ENCODE measurements at places on chromosomes 1 and 21.

- DNase-seq = no peak
Observed at GRCh38 chr1:149849111-149849946, 50.0 kb upstream of the BOLA1 start.

GRCh38 chr1:81179242-81179641 lies 621.5 kb upstream of the ADGRL2 start:
- no peak for DNase-seq

- no peak for DNase-seq
Observed at GRCh38 chr1:204834752-204835151, 35.9 kb upstream of the NFASC start.

GRCh38 chr1:15835205-15835740 lies 12.2 kb upstream of the SPEN start:
- DNase-seq = no peak

DNA sequence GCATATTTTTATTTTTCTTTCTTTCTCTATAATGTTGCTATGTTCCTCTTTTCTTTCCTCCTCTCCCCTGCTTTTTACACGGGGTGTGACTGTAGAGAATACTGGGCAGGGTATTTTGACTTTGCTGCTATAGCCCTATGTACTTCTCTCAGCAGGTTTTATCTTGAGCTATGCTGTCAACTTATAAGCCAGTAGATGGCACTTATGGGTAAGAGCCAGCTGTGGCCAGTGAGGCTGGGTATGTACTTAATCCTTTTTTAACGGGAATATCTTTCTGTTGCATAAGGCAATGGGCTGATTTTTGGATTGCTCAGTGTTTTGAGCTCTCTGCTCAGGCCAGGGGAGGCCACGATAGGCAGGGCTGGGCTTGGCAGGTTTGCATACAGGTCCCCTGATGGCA lies 99.0 kb downstream of the KCNK2 start:
- DNase-seq = no peak

- no peak for DNase-seq
Observed at GRCh38 chr1:212161231-212161781, 123.9 kb upstream of the PPP2R5A start.

DNA sequence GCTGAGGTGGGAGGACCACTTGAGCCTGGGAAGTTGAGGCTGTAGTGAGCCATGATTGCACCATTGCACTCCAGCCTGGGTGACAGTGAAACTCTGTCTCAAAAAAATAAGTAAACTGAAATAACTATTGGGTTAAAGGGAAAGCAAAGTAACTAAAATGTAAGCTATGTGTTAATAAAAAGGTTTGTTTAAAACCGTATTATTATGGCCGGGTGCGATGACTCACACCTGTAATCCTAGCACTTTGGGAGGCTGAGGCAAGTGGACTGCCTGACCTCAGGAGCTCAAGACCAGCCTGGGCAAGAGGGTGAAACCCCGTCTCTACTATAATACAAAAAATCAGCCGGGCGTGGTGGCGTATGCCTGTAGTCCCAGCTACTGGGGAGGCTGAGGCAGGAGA lies 27.0 kb downstream of the NVL start:
- no peak for DNase-seq

DNA sequence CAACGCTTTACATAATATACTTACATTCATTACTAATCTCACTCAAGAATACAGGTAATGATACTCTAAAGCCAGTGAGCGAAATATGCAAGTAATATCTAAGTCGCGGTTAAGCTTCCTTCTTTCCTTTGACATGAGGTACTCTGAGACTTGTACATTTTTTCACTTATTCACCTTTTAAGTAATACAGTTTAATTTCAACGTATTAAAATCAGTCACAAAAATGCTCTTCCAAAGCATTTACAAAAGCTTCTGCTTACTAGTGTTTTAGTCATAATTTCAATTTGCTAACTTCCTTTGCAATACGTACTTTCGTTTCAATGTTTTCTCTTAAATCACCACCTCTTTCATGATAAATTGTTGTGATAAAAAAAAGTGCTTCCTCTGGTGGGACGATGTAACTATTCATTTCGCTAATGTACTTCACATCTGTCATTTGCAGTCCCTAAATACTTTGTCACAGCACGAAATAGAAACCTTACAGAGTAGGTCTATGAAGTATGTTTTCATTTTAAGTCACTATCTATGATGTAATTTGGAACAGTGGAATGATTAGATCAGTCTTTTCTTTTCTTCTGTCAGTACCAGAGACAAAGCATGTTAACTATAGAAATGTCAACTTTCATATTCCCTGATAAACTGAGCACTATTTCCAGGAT lies 34.0 kb upstream of the ADGRL4 start:
- no peak for DNase-seq

- DNase-seq = no peak
Observed at GRCh38 chr1:92795166-92795565, 10.3 kb upstream of the EVI5 start.
